ENCODE measurements at places on chromosomes 7 and 10. TPM values are rescaled to one million over a fixed set of nuclear protein-coding genes. Genes with fewer than 3 reads are reported as not detected.

Gene TUBAL3
- total RNA-seq, result not detected

Gene CYP26C1
- 0.63 TPM for total RNA-seq

Gene CABCOCO1
- 1.5 TPM for total RNA-seq

Gene STOX1
- total RNA-seq, result 0.16 TPM

Gene NRCAM
- total RNA-seq, result 0.98 TPM

Gene ADCYAP1R1
- not detected for total RNA-seq

Gene ADO
- total RNA-seq, result 27.9 TPM

Gene KEL
- 0.13 TPM for total RNA-seq

Gene TMEM176A
- not detected for total RNA-seq

Gene WDFY4
- total RNA-seq, result not detected

Gene OGA
- total RNA-seq, result 46.1 TPM

Gene DENND10
- total RNA-seq, result 28.7 TPM

Gene ZNF727
- not detected for total RNA-seq

Gene TLX1
- total RNA-seq, result not detected

Gene WASHC2C
- 27.0 TPM for total RNA-seq

Gene ANXA8
- 2.8 TPM for total RNA-seq

Gene CACNA2D1
- 3.9 TPM for total RNA-seq

Gene STMP1
- total RNA-seq, result 17.5 TPM

Gene POP7
- total RNA-seq, result 109 TPM

Gene SYT15B
- total RNA-seq, result 2.6 TPM

Gene CDNF
- not detected for total RNA-seq

Gene GBX1
- total RNA-seq, result not detected

Gene MYO3A
- total RNA-seq, result 1.0 TPM

Gene PIK3CG
- not detected for total RNA-seq

Gene ZNF117
- 1.6 TPM for total RNA-seq

Gene GRID1
- total RNA-seq, result 0.13 TPM

Gene DCLRE1A
- 3.0 TPM for total RNA-seq

Gene AGR3
- total RNA-seq, result not detected

Gene KDM7A
- 1.8 TPM for total RNA-seq

Gene OPN4
- total RNA-seq, result not detected

Gene FRMPD2
- total RNA-seq, result not detected

Gene PTPN20
- 1.8 TPM for total RNA-seq

Gene ADAMTS14
- total RNA-seq, result 2.5 TPM

Gene DGKI
- total RNA-seq, result 13.4 TPM

Gene HABP2
- 1.3 TPM for total RNA-seq

Gene SLC16A9
- total RNA-seq, result 1.6 TPM

Gene SLC26A5
- not detected for total RNA-seq

Gene CPA2
- total RNA-seq, result not detected

Gene KIFBP
- 18.4 TPM for total RNA-seq

Gene CRHR2
- total RNA-seq, result not detected

Gene CPED1
- total RNA-seq, result 2.0 TPM

Gene RET
- total RNA-seq, result 0.65 TPM

All from mesangial cell (primary cell).